Small intestine (tissue), 16 donors: ENCODE measurements at places on chromosomes 1 and 21. TPM values are rescaled to one million over a fixed set of nuclear protein-coding genes. Genes with fewer than 3 reads are reported as not detected.

DNA sequence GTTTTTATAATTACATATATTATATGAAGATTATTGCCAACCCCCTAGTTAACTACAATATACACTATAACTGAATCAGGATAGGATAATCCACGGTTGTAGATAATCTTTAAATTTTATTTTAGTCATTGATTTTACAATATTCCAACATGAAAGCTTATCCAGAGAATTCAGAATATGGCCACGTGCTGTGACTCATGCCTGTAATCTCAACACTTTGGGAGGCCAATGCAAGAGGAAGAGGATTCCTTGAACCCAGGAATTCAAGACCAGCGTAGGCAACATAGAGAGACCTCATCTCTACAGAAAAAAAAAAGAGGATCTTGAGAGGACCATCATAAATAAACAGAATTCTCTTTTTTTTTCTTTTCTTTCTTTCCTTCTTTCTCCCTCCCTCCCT lies 119.6 kb upstream of the CACYBP start:
- DNase-seq: no peak

- DNase-seq: no peak
Observed at GRCh38 chr1:86464819-86465218, 3.9 kb upstream of the CLCA1 start.

Gene SPRR2F
- 0.10 TPM for polyA plus RNA-seq

DNA sequence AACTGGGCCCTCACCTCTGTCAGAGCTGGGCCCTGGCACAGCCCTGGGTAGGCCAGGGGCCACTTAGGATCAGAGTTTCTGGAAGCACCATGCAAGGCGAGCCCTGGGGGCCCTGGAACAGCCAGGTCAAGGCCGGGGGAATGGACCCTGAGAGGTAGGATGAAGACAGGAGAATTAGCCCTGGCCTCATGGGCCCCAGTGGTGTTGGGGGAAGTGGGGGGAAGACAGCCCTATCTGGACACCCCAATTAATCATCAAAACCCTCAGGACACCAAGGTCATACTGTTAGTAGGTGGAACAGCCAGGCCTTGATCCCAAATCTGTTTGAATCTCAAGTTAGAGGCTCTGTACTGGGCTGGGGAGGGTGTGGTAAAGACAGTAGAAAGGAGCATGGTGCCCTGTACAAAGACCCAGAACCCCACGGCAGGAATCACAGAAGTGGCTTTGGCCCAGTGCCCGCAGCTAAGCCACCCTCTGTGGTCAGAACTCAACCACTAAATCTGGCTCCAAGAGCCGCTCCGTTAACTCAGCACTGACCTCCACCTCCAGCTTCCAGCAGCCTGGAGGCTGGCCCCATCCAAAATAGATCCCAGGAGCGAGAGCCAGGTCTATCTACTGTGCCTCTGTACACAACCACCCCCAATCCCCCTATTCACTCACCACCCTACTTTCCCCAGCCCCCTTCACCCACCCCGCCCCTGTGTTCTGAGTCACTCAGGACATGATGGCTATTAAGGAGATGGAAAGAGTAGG lies 14.0 kb upstream of the TRIM63 start:
- no peak for DNase-seq

DNA sequence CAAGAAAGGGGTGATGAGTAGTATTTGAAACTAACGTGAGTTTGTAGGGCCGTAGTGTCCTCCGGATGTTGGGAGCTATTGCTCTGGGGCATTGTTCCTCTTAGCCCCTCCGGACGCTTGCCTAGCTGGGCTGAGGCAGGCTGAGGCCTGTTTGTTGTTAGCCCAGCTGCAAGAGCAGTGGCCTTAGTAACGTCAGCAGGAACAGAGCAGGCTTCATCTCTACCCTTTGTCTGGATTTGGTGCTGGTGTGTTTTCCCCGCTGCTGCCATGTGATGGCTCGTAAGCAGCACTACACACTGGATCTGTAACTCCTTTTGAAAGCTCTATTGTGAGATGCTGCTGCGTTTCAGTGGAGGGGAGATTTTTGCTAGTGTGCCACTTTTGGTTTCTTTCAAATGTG lies 57.6 kb downstream of the DNM3 start:
- DNase-seq: no peak

DNA sequence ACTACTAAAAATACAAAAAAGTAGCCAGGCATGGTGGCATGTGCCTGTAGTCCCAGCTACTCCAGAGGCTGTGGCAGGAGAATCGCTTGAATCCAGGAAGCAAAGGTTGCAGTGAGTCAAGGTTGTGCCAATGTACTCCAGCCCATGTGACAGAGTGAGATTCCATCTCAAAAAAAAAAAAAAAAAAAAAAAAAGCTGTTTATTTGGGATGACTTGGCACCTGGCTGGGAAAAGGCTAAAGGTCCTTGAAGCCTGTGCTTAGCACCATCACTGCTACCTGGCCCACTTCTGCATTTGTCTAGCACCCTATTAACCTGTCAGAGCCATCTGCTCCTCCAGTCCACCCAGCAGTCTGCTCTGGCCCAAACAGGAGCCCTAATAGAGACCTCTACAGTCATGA lies 25.0 kb downstream of the PRDX6 start:
- no peak for DNase-seq

- no peak for DNase-seq
Observed at GRCh38 chr1:82398357-82398756, 597.6 kb downstream of the ADGRL2 start.

DNA sequence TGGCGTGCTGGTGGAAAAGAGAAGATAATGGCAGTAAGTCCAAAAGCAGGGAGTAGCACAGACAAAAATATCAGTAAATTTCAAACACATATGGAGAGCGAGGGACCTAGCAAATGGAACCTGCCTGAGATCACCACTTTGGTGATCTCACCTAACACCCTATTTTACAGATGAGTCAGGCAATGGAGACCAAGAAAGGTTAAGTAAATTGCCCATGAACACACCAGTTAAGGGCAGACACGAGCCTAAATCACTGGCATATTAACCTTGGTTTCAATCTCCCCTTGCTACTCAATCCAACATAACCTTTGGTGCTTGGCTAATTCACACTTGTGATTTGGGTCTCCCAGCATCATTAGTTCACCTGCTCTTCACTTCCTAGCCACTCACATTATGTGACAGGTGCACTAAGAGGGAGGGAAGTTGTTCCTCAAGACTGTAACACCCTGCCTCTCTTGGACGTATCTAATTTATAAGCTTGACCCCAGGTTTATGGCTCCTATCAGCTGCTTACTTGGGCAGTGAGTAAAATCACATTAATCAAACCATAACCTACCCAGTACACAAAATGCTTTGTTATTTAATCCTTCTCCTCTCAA lies 11.5 kb downstream of the ZNF697 start:
- DNase-seq: no peak

DNA sequence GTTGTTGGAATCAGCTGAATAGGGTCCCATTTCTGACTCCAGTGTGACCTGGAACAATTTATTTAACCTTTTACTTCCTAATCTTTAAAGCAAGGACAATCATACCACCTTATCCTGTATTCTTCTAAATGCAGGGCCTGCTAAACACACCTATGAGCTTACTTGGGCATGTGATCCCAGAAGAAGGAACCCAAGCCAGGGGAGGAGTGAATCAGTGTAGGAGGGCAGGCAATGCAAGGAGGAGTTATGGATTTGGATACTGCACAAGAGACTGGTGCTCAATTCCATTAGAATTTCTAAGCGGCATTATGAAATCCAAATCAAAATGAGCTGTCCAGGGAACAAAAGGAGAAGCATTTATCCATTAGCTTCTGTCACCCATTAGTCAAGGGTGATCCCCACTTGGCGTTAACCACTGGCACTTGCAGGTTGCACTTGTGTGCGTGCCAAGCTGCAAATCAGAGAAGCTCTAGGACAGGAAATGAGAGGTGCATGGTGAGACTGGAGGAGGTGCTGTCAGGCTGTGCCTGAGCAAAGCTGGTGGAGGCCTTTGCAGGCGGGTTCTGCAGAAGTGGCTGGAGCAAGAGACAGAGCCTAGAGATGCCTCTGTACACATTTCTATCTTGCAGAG lies 297.2 kb upstream of the PLXNA2 start:
- no peak for DNase-seq

- DNase-seq: no peak
Observed at GRCh38 chr1:4975856-4976255, 321.4 kb downstream of the AJAP1 start.

Gene LCE1F
- polyA plus RNA-seq: not detected

- peak; percentile 79 for DNase-seq
Observed at GRCh38 chr1:23422241-23422877, 2.2 kb downstream of the TCEA3 start.

DNA sequence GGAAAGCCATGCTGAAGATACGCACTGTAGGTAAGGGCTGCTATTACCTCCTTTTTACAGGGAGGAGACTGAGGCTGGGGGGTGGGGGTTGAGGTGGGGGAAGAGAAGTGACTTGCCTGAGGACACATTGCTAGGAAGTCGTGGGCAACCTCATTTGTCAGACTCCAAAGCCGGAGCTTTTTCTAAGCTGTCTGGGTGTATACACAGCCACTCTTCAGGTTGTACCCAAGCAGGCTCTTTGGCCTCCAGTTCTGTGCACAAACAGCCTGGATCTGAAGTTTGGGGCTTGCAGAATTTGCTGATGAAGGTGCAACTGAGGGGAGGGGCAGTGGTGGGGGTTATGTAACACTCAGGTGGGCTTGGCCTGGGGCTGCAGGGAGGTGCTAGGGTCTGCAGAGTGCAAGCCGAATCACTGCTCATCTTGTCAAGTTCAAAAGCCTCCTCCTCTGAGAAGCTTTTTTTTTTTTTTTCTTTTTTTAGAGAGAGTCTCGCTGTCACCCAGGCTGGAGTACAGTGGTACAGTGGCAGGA lies 16.9 kb downstream of the TINAGL1 start:
- no peak for DNase-seq

Gene KHDC4
- polyA plus RNA-seq: 7.3 TPM

- no peak for DNase-seq
Observed at GRCh38 chr1:151326619-151327222, 495 bp downstream of the PI4KB start.

Gene TMOD4
- polyA plus RNA-seq: 0.19 TPM

DNA sequence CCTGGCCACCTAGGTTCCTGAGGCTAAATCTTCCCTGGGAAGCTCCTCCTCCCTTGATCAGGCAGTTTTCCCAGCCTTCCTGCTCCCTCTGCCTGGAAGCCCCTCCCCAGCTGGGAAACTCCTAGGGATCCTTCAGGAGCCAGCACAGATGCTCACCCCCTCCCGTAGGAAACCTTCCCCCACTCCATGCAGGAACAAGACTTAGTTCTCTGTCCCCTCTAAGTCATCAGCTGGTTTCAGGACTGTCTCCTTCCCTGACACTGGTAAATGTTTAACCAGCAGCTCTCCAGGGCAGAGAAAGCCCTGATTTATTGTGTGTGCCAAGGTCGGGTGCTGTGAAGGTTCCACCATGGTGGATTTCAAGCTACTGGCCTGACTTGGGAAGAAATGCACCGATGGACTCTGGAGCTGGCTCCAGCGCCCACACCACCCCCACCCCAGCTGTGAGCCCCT lies 25.0 kb downstream of the TTC39A start:
- DNase-seq: peak; percentile 87

Gene URB2
- polyA plus RNA-seq: 0.54 TPM

Gene MRPL24
- polyA plus RNA-seq: 102 TPM

DNA sequence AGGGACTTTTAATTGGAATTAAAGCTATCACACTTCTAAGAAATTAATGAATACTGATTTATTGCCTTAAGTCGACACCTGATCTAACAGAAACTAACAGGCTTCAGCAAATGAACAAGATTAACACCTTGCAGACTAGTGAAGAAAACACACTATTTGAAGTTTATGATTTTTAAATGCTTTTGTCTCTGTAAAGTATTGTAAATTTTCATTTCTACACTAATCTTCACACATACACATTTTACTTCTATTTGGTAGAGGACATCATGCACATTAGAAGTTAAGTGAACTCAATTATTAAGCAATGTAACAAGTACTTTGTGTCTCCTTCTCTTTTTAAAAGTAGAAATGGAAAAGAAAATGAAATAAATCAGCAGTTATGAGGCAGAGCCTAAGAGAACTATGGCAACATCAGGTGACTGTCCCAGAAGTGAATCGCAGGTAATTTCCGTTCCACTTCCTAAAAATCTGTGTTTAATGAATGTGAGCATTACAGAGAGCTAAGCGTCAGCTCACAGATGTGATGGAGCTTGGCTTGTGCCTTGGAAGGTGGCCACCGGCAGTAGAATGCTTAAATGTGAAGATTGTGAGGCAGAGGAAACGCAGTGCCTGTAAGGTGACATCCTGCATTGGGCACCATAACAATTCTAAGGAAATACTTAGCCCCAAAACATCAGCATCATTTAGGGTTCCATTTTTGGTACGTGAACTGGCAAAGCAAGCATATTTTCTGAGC lies 1.2 kb downstream of the PRMT2 start:
- DNase-seq: no peak

DNA sequence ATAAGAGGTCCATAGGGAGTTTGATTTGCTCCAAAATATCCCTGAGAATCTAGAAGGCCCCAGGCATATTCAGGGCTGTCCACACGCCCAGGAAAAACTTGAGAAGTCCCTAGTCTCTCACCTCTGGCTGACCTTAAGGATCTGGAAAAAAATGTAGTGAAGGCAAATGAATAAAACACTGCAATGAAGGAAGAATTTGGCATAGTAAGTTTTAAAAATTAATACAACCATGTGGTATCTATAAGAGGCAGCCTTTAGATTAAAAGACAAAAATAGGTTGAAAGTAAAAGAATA lies 91.3 kb downstream of the COLGALT2 start:
- DNase-seq: no peak

- peak; percentile 43 for DNase-seq
Observed at GRCh38 chr1:88985032-88985431, 7.4 kb downstream of the KYAT3 start.

GRCh38 chr1:59645893-59646292 lies 168.9 kb upstream of the HOOK1 start:
- no peak for DNase-seq

GRCh38 chr1:56917356-56917755 lies 48.5 kb downstream of the C8B start:
- no peak for DNase-seq

GRCh38 chr1:31434101-31434871 lies 21.3 kb downstream of the SERINC2 start:
- DNase-seq: no peak

- DNase-seq: no peak
Observed at GRCh38 chr1:39048745-39049370, 22.7 kb downstream of the NDUFS5 start.

Gene CD48
- polyA plus RNA-seq: 9.2 TPM

DNA sequence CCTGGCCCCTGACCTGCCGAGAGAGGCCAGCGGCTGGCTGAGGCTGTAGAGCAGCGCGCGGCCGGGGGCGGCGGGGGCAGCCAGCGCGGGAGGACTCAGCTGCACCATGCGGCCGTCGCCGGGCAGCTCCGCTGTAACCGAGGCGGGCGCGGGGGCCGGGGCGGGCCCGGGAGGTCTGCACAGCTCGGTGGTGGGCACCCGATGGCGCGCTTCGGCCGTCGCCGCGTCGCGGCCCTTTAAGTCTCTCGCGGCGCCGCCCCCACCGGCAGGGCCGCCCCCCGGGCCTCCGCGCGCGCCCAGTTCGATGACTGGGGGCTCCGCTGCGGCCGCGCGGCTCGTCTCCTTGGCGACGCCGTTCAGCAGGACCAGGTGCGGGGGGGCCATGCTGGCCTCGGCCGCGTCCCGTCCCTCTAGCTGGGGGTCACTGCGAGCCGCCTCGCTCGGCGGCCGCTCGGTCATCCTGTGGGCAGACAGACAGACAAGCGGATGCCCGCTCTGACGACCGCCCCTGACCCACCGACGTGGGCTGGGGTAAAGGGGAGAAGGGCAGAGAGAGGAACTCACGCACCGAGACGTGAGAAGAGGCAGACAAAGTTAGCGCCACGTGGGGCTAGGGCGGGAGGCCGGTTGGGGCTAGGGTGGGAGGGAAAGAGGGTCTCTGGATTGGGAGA lies 6.5 kb downstream of the TAL1 start:
- no peak for DNase-seq

GRCh38 chr1:50106095-50106761 lies 2.5 kb upstream of the ELAVL4 start:
- no peak for DNase-seq

Gene AGMAT
- polyA plus RNA-seq: 18.9 TPM

Gene UBL4B
- not detected for polyA plus RNA-seq
